Stimulated activated CD4-positive, alpha-beta T cell treated with anti-CD3 and anti-CD28 coated beads, Interleukin-1b, Interleukin-23, amount 100 ng/mL, for 1 hour (primary cell): ENCODE measurements at places on chromosomes 2 and 18.

GRCh38 chr2:23145460-23145859 is 239.5 kb upstream of the KLHL29 start:
- DNase-seq = no peak

DNA sequence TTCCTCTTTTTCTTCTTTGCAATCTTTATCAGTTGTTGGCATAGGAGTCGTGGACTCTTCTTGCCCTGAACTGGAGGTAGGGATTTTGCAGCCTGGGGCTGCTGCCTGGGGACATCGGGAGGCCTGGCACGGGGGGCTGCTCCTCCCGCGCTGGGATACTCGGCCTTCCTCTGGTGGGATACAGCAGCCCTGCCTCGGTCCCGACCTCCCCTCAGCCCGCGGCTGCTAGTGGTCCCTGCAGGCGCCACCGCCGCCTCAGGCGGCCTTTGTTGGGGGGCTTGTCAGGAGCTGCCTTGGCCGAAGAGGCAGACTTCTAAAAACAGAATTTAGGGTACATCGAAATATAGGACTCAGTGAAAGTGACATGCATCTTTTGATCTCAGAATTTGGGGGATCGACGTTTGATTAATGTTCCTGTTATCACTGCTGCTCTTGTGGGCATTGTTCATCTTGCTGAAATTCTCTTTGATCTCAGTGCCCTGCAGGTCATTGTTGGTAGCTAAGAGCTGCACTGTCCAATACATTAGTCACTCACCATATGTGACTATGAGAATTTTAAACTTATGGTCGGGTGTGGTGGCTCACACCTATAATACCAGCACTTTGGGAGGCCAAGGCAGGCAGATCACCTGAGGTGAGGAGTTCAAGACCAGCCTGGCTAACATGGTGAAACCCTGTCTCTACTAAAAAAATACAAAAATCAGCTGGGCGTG is 16.3 kb downstream of the POLR2D start:
- DNase-seq = no peak

GRCh38 chr2:95734976-95735890 is 143.4 kb downstream of the TRIM43 start:
- DNase-seq = no peak

- no peak for DNase-seq
Observed at GRCh38 chr2:233142355-233142897, 82.3 kb downstream of the INPP5D start.

DNA sequence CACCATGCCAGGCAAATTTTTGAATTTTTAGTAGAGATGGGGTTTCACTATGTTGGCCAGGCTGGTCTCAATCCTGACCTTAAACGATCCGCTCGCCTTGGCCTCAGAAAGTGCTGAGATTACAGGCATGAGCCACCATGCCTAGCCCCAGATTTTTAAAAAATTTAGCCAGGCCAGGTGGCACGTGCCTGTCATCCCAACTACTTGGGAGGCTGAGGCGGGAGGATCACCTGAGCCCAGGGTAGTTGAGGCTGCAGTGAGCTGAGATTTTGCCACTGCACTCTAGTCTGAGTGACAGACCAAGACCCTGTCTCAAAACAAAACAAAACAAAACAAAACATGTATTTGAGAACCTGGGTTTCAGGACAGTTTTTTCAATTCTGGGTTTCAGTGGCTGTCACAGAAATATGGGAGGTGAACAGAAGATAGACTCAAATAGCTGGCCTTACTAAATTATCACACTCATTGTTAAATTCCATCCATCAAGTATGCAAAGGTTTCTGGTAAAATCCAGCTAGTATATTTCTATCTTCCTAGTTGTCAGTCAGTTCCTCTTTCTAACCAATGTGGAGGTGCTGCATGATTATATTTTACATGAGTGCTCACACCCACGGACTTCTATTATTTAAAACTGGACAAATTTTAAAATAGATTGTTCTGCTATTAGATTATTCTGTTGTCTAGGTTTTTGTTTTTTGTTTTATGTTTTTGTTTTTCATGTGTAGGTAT is 5.4 kb downstream of the ALPG start:
- DNase-seq = no peak

DNA sequence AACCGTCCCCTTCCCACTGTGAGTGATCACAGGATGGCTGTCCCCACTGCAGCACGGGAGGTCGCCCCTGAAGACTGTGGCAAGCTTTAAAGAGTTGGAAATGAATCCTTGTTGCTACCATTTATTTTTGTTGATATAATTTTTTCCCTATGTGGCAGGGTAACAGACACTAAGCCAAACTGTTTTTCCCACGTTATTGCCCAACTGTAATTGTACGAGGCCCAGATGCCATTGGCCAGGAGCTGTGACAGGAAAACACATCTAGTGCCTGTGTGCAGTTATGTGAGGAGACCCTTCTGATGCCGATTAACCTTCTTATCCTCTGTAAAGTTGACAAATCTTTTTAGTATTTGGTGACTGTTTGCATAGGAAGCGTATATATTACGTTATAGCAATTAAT is 44.2 kb downstream of the MRPS9 start:
- no peak for DNase-seq

- DNase-seq = no peak
Observed at GRCh38 chr18:28875059-28875458, 698.1 kb upstream of the CDH2 start.

- DNase-seq = no peak
Observed at GRCh38 chr2:12861344-12861930, 144.7 kb downstream of the TRIB2 start.

- no peak for DNase-seq
Observed at GRCh38 chr18:40066368-40066767, 1888.7 kb upstream of the PIK3C3 start.

DNA sequence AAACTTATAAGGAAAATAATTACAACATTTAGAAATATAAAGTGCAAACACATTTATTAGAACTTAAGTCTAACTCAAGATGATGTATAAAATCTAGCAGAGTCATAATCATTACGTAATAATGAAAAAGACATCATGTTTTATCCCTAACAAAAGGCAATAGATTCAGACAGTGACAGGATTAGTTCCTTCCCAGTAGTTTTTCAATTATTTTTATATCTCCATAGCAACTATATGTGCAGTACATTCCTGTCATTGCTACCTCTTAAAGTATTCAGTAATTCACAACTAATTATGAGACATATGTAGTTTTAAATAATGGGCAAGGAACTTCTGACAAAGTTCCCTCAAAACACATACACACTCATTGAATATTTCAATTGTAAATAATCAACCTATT is 687.9 kb downstream of the CCDC85A start:
- DNase-seq = no peak

- DNase-seq = no peak
Observed at GRCh38 chr18:58407263-58407648, 221.6 kb downstream of the ALPK2 start.

DNA sequence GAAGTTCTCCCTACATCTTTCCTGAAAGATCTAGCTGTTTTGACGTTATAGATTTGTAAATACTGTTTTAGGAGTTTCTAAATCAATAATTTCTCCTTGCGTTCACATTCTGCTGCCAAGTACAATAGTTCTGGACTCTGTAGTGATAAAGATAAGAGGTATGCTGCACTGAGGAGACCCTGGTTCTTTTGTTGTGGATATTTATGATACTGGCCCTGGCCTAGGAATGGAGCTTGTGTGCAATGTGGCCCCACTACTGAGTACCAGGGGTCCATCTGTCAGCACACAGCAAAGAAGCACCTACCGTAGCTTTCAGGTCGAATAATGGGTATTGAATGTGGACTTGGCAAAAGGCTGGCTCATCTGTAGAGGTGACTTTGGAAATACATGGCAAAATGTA is 85.0 kb downstream of the MAP3K20 start:
- DNase-seq = no peak

DNA sequence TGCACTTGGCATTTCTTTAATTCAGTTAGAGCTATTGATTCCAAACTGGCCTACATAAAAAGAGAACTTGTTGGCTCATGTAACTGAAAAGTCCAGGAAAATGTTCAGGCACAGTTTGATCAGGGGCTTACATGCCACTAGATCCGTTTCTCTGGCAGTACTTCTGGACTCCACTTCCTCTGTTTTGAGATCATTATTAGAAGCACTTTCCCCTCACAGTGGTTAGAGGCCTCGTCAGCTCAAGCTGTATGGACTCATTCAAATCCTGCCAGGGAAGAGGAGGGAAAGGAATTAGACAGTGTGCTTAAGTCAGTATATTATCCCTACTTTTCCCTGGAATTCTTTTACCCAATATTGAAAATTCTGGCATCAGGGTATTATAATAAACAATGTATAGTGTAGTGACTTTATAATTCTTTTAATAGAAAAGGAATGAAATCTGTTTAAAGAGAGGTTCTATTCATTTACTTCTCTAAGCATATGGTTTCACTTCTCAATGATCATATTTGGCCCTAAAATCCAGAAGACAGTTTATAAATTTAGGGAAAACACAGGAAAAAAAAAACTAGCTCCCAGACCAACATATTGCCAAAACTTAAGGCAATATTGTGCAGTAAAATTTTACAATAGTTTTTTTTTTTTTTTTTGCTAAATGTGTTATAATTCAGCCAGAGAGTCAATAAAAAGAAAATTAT is 92.0 kb downstream of the ARMC9 start:
- no peak for DNase-seq

GRCh38 chr2:169767243-169767888 is 31.3 kb upstream of the SSB start:
- no peak for DNase-seq

DNA sequence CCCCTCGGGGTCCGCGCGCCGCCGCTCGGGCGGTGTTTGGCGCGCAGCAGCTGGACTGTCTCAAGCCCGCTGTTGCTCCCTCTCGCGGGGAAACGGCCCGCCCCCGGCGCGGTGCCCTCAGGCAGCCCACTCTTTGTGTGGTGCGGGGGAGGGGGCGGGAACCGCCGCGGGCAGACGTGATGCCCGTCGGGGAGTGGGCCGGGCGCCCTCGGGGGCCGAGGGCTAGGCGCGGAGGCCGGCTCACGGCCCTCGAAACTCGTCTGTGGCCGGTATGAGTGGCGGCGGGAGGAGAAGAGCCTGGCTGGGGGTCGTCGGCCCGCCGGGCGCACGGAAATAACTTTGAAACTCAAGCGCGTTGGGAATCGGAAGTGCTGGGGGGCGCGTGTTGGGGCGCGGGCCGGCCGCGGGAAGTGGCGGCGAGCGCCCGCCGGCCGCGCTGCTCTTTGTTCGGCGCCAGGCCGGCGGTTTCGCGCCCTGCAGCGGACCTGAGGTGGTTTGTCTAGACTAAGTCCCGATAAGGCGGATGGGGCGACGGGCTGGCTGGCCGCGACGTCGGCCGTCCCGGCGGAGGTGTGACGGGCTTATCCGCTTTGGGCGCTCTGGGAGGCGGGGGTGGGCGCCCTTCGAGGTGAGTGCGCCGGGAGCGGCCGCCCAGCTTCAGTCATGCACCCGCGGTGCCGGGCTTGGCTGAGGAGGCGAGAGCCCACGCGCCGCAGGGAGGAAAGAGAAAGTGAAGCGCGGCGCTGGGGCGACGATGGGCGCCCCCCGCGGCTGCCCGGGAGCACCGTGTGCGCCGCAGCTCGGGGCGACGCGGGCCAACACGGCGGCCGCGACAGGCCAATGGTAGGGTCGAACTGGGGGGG is 679 bp downstream of the PTMA start:
- DNase-seq = no peak
